ENCODE measurements at places on chromosomes 6 and 20.
A peak's percentile ranks its signal among the peaks of the same experiment; 100 is the strongest.

DNA sequence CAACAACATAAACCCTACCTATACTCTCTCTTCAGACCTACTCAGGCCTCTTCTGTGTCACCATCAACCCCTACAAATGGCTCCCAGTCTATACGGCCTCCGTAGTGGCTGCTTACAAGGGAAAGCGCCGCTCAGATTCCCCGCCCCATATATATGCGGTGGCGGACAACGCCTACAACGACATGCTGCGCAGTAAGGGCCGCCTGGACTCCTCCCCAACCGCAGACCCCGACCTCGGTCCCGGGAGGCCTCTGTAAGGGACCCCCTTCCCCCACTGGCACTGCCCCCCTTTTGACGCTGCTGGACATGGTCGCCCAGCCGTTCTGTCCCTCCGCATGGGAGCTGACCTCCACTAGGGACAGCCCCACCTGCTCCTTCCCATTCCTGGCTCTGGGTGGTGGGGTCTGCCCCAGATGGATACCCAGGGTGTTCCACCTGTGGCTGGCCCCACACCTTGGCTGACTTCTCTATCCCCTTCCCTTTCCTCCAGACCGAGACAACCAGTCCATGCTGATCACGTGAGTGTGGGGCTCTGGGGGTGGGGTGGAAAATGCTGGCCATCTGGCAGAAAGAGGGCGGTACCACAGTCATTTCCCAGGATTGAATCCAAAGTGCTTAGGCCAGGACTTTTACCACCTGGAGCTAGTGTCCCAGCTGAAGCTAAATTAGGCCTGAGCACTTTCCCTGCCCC is 25.0 kb downstream of the MYH7B start:
- DNase-seq = peak; percentile 68

- no peak for DNase-seq
Measured at GRCh38 chr6:961407-961960, 268.5 kb upstream of the EXOC2 start.

- no peak for DNase-seq
Measured at GRCh38 chr6:7088076-7088742, 19.6 kb upstream of the RREB1 start.

DNA sequence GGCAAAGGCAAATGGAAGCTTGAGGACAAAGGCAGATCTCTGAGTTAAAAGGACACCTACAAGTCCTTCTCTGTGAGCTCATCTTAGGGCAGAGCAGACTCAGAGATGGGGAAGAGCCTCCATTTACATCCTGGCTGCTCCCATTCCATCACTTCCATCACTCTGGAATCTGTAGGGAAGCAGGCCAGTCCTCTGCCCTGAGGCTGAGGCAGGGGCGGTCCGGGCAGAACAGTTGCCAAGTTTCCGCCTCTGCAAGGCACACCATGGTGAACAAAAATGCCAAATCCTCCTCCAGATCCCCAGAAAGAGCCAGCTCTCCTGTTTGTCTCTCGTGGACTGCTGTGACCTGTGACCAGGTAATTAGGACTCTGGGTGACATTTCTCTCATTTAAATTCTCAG is 209.6 kb upstream of the SSTR4 start:
- DNase-seq = no peak

DNA sequence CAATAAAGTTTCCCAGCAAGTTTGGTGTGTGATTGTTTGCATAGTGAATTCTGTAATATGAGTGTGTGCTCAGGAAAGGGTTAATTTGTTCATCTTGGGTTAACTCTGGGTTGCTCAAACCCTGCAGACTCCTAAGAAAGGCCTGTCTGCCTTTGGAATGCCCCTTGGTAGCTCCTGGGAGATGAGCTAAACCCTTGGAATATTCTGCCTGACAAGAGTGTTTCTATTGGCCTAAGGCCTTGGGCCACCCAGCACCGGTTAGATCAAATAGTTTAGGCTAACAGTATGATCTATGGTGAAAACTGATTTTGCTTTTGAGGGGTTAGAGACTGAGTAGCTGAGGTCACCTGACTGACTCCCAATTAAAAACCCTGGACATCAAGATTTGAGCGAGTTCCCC is 248.3 kb downstream of the GRM1 start:
- DNase-seq = no peak

- no peak for DNase-seq
Measured at GRCh38 chr6:138970856-138971425, 17.1 kb downstream of the REPS1 start.

DNA sequence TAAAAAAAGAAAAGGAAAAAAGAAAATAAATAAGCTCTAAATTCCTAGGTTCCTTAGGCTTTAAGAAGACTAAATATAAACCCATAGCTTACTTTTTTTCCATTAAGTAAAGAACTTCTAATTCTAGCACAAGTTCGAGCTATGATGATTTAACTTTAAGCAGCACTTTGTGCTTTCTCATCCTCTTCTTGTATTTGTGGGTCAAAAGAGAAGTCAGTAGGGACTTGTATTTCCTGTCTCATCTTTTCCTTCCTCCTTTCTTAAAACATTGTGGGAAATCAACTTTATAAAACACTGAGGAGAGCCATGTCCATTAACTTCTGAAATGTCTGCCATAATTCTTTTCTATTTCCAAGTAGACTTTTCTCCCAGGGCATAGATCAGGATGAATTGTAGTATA is 637.7 kb upstream of the CITED2 start:
- DNase-seq = no peak

- peak; percentile 96 for DNase-seq
Measured at GRCh38 chr20:49610691-49611538, 43.0 kb upstream of the PTGIS start.

- no peak for DNase-seq
Measured at GRCh38 chr6:161917645-161918044, 643.8 kb upstream of the AGPAT4 start.
